ENCODE measurements at places on chromosomes 2 and 18.
A peak's percentile ranks its signal among the peaks of the same experiment; 100 is the strongest.

- DNase-seq = no peak
Measured at GRCh38 chr2:235693279-235693678, 199.4 kb downstream of the AGAP1 start.

DNA sequence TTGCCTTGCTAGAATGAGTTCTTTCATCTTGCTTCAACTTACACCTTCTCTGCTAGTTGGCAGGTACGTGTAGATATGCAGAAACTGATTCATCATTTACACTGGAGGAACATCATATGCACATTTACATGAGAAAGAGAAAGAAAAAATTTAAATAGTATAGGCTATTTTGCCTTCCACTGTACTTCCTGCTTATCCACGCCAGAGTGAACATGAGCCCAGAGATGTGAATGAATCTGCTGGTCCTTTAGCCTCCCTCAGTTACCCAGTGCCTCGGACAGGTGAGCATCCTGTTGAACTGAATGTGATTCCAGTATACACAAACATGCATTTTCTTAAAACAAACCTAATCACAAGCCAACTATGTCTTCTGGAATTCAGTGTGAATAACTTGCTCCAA is 83.6 kb downstream of the SESTD1 start:
- no peak for DNase-seq

DNA sequence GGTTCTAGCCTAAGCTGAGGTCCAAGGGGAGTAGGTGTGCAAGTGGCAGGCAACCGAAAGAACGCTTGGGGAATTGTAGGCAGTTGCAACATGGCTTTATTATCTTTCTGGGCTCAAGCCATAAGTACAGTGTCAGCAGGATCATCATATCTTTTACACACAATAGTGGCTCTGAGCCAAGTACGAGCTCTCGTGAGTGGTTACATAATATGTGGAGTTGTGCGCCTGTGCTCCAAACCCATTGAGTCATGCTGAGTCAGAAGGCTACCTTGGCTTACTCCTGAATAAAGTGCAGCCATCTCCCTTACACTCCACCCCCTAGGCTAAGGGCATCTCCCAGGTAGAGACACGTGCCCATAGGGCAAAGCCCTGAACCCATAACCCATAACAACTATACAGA is 233.9 kb downstream of the SATB2 start:
- DNase-seq = no peak

DNA sequence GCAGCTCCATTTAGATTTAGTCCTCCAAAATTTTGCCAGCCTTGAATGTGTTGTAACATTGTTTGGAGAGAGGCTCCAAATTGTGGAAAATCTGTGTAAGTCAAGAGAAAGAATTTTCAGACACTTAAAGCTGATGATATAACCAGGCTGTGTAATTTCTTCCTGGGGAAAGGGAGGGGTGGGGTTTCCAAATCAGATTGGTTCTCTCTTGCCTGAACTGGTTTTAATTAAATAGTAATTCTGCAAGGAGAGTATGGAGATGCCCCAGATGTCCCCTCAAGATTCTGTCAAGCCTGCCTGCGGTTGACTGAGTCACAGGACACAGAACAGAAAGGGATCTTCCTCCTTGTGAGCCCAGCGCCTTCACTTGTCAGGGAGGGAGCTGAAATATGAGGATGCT is 54.5 kb downstream of the C18orf63 start:
- DNase-seq = peak; percentile 57

- peak; percentile 19 for DNase-seq
Measured at GRCh38 chr2:189115126-189115525, 64.4 kb downstream of the COL5A2 start.

- DNase-seq = no peak
Measured at GRCh38 chr2:37558623-37559022, 112.8 kb downstream of the CDC42EP3 start.

GRCh38 chr2:167293943-167294775 is 405.9 kb downstream of the XIRP2 start:
- peak; percentile 72 for DNase-seq

DNA sequence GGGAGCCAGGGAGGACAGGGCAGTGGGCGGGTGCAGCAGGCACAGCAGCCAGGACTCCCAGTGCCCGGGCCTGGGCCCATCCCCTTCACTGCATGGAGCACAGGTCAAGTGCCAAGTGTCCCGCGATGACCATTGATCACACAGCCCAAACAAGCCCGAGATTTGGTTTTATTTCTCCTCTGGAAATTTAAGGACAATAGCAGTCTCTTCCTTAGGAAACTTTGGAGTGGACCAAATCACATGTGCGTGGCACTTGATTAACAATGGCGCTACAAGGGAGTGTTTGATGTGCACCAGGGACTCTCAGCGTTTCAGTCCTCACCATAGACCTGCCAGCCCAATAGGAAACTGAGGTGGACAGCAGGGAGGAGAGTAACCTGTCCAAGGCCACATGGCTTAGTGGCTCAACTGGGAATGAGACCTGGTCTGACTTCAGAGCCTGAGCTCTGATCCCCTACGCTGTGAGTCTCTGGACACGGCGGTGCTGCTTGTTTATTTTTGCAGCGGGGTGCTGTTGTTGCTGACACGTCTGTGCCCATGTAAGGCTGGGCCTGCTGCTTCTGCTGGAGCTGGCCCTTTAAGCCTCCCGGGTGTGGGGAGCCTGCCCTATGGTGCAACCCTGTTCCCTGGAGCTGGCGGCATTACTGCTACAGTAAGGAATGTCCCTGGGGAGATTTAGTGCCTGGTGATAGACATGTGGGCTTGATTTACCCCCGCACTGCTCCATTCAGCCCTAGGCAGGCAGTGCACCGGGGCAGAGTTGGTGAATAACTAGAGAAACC is 194.2 kb downstream of the INHBB start:
- no peak for DNase-seq

DNA sequence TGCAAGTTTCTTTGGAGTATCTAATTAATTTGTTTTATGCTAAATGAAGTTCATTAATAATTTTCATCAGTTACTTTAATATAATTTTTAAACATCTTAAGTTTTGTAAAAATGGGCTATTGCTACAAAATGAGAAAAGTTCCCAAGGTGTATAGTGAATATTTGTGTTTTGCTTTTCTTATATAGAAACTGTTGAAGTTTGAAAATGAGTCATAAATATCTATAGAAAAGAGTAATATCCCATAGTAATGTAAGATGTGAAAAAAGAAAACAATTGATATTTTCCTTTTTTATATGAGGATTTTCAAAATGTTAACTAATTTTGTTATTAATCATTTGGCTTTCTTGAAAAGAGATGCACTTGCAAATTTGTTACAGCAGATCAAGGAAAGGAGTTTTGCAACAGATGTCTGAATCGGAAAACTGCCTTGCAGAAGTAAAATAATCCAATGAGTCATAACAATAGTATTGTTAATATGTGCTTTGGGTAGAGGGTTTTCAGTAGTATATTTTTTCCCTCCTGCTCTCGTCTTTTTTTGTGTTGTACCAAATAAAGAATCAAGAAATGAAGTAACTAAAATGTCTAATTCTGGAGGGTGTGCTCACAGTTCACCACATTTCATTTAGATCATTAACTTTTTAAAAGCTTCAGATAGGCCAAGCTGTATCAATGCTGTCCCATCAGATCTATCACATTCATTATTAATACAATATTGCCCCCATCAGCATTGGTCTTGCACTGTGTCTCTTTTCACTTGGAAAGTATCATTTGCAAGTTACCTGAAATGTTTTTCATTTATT is 15.5 kb downstream of the DUSP19 start:
- DNase-seq = no peak

DNA sequence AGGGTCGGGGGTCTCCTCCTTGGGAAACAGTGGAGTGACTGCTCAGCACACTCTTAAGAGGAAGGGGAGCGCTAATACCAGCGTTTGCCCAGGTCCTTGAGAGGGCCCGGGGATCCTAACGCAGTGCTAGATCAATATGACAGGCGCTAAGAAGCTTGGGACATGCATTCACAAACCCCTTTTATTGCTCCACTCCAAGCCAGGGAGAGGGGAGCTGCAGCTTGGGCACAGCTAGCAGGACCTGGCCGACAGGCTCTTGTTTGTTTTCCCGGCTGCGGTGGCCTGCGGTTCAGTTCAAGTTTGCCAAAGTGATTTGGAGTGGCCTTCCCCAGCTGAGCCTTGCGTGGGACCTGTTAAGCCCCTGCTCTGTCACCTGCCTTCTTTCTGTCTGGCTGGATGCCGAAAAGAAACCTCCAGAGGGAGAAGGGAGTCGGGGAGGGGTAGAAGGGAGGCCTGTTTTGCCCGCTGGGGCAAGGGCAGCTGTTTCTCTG is 152.1 kb downstream of the GLI2 start:
- no peak for DNase-seq

DNA sequence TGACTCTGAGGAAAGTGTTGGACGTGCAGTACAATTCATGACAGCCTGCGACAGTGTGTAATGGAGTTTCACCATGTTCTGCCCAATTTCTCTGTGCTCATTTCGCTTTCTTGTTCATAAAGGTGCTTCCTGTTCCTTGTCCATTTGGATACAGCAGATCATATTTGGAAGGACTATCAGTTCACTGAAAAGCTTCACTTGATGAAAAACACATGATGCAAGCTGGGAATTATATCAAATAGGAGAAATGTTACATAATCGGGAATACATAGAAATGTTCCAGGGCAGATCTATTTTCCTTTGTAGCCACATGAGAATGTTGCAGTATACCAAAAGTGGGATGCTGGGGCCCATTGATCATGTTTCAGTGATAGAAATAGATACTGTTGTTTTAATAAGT is 266.3 kb upstream of the SLC14A2 start:
- no peak for DNase-seq

GRCh38 chr2:198710562-198710961 is 747.2 kb downstream of the SATB2 start:
- DNase-seq = no peak

DNA sequence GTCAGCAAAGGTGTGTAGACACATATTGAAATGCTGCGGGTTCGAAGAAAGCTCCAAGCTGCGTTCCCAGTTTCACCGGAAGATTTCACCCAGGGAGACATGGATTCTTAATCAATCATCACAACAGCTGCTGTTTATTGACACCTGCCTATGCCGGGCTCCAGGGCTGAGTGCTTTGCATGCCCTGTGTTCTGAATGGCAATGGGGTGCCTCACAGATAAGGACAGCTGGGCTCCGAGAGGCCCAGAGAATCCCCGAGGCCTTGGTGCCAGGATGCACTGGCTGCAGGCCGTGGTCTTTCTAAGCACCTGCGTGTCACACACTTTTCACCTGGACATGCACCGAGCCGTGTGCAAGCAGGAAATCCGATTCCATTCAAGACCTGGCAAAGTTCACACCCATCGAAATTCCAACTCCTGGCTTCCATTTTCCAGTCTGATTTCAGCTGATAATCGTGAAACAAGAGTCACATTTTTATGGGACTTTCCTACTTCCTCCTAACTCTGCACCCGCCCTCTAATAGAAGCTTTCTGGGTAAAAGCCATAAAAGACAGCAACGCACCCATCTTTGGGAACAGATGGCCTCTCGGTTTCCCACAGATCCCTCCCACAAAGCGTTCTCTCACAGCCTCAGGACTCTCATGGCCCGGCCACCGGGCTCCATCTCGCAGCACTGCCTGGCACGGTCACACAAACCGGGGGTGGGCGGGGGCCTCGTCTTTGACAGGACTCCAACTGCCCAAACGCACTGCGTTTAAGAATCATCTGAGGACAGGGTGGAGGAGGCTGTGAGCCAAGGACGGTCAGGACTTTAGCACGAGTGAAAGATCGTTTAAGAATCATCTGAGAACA is 245.6 kb upstream of the SALL3 start:
- no peak for DNase-seq

DNA sequence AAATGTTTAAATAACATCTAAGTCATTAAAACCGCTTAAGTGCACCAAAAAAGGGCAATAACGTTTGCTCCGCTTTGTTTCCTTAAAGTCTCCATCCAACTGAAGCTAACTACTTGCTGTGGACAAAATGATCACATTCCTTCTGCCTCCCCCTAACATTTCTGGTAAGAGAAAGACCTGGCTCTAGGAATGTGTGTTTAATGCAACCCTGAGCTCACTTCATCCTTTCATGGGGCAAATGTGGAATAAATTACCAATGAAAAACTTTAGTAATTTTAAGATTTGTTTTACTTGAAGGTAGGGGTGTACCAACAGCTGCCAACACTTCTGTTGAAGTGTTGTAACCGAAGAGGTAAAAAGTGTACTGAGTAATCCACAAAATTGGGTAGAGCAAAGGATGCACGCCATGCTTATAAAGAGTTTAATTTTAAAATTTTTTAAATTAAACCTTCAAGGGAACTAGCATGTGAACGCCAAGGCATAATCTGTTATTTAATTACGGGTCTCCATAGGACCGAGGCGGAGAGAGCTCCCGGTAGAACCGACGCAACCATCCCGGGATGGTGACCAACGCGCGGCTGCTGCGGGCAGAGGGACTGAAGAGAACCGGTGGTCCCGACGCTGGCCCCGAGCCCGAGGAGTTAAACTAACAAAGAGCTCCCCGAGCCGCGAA is 1.1 kb downstream of the HNRNPLL start:
- DNase-seq = peak; percentile 88

DNA sequence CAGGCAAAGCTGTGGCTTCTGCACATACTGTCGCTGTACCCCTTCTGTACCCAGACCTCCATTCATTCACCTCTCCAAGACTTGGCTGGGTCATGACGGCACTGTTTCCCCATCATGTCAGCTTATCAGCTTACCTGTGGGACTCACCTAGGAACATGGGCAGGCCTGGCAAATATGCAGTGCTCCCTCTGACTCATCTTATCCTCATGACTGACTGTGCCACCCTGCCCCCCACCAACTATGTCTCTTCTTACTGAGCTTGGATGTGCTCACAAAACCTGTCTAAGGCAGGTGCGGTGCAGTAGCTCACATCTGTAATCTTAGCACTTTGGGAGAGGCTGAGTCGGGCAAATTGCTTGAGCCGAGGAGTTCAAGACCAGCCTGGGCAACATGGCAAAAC is 152.4 kb downstream of the MGAT5 start:
- DNase-seq = no peak
